Activated CD4-positive, alpha-beta T cell treated with anti-CD3 and anti-CD28 coated beads, Interleukin-2, amount 10 ng/mL, durations not matched to agents 24 days and 14 days (primary cell): ENCODE measurements at places on chromosomes 5 and 9. TPM values are rescaled to one million over a fixed set of nuclear protein-coding genes. Genes with fewer than 3 reads are reported as not detected.

The SHISAL2B gene
- not detected in 2 replicates for total RNA-seq

The CENPP gene
- total RNA-seq: 26.9 and 27.5 TPM in 2 replicates

The TAF11L10 gene
- total RNA-seq: not detected in 2 replicates

The GRM6 gene
- total RNA-seq: not detected in 2 replicates
